NCI-H1092 (cell line): ENCODE measurements at places on chromosomes 1 and 21.

DNA sequence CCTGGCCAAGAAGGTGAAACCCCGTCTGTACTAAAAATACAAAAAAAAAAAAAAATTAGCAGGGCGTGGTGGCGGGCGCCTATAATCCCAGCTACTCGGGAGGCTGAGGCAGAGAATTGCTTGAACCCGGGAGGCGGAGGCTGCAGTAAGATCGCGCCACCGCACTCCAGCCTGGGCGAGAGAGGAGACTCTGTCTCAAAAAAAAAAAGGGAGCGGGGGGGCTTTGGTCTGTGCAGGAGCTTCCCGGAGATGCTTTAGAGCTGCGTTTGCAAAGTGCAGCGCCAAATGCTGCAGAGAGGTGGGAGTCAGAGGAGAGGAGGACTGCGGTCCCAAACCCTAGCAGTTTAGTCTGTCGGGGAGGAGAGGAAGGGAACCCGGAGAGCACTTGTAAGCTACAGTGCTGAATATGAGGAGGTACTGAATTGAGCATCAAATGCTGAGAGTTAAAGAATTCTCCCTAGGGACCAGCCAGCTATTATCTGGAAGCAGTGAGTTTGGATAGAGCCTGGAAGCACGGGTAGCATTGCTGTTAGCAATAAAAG, 569 bp downstream of the FALEC start:
- peak; percentile 24 for DNase-seq

DNA sequence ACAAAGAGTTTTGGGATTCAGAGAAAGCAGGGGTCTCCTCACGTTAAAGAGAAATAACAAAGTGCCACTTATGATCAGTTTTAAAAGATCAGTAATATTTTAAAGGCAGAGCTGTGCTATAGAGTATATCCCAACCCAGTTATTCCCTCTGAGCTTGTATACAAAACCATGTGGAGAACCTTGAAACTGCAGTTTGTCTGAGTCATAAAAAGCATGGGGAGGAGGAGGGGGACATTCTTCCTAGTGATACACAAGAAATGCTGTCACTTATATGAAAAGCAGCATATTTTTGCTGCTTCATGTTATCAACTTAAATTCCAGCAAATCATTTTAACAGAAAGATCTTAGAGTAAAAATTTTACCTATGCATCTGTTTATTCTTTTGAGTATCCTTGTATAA, 244.5 kb downstream of the GPR52 start:
- DNase-seq, result no peak

GRCh38 chr1:227788271-227789083, 27.0 kb upstream of the PRSS38 start:
- DNase-seq, result peak; percentile 54

DNA sequence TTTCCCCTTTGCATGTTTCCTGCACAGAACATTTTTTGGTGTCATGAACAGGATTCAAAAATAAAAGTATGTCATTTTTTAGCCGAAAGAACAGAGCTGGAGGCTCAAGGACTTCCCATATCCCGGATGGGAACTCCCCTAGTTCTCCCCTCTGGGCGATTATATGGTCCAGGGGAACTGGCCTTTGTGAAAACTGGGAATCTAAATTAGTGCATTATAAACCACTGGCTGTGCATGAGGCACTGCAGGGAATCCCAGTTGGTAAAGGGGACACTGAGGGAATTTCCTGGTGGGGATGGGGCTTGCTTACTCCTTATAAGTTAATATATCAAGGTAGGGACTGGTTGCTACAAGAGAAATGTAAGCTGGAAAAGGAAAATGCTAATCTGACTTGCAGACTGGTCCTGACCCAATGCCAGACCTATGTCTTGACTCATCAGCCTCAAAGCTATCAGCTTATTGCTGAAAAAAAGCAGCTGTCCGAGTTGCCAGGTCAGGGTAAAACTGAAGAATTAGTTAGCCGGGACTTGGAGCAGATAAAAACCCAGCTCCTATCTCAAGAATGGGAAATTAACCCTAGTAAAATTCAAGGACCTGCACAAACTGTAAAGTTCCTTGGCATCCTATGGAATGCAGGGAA, 122.6 kb downstream of the FCRL5 start:
- no peak for DNase-seq

DNA sequence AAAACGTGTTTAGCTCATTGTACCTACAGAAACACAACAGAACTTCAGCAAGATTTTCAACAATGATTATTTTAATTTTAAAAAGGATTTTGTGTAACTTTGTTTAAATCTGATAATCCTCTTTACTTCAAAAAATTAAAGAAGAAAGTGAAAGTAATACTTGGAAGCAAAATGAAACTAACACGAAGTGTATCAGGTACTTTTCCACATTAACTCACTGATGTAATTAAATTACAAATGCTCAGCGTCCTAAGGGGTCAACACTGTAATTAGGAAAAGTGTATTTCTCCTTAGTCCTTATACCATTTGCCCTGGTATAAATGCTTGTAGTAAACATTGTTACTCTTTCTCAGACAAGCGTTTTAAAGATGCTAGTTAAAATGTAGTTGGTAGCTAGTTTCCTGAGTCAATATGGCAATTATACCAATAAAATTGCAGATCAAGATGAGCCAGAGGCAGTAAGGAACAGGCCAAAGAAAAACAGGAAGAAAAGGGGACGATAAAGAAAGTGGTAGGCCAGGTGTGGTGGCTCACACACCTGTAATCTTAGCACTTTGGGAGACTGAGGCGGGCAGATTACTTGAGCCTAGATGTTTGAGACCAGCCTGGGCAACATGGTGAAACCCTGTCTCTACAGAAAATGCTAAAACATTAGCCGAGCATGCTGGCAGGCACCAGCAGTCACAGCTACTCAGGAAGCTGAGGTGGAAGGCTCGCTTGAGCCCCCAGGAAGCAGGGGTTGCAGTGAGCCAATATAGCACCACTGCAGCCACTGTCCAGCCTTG, 553.0 kb downstream of the SMYD3 start:
- DNase-seq, result no peak

GRCh38 chr1:78722105-78722504, 72.5 kb downstream of the IFI44 start:
- no peak for DNase-seq

DNA sequence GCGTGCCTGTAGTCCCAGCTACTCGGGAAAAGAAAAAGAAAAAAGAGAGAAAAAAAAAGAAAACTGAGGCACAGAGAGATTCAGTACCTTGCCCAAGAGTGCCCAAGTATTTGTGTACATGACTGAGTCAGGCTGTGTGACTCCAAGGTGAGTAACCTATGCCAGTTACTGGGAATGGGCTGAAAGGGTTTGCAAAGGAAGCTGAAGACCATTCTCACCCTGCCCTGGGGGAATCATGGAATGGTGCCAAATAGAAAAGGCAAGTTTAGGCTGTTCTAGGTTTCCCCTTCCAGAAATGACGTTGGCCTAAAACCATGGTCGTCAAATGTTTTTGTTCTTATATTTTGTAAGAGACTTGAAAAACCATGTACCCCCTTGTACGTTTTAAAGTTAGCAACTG, 37.9 kb upstream of the LRIG2 start:
- no peak for DNase-seq

DNA sequence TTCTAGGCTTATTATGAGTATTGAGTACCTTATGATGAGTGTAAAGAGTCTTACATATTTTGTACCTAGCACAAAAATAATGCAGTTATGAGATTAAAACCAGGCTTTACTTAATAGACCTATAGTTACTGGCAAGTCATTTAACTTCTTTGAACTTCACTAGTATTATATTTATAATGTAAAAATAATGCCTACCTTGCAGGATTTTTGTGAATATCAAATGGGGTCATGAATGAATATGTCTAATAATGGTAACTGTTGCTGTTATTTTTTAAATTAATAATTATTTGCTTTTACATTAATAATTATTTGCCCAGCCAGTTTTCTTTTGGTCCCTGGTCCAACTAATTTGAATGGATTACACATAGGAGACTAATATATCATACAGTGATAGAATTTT, 242.5 kb downstream of the GPR52 start:
- DNase-seq, result no peak

GRCh38 chr1:80656014-80656636, 1144.6 kb upstream of the ADGRL2 start:
- DNase-seq, result no peak

GRCh38 chr1:226978432-226979114, 38.5 kb downstream of the COQ8A start:
- DNase-seq, result no peak

DNA sequence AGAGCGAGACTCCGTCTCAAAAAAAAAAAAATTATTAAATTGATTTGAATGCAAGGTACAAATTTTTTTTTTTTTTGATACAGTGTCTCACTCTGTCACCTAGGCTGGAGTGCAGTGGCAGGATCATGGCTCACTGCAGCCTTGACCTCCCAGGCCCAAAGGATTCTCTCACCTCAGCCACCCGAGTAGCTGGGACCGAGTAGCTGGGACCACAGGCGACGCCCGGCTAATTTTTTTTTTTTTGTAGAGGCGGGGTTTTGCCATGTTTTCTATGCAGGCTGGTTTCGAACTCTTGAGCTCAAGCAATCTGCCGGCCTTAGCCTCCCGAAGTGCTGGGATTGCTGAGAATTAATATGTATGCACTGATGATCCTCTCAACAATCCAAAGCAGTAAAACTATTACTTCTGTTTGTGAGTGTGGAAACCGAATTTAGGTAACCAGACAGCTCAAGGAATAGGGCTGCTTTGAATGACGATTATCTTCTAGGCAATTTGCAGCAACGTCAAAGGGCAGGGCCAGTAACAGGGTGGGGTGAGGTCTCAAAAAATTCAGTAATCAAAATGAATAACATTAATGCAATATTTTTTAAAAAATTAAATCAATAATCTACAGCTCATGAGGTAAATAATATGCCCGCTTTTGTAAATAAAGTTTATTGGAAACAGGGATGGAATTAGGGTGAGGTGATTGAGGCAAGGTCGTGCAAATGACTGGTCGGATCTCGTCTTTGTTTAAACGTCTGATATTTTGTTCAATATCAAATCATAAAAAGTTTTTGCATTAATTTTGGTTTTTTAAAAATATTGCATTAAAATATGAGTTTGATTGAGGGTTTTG, 1.2 kb downstream of the CLSPN start:
- DNase-seq, result no peak

DNA sequence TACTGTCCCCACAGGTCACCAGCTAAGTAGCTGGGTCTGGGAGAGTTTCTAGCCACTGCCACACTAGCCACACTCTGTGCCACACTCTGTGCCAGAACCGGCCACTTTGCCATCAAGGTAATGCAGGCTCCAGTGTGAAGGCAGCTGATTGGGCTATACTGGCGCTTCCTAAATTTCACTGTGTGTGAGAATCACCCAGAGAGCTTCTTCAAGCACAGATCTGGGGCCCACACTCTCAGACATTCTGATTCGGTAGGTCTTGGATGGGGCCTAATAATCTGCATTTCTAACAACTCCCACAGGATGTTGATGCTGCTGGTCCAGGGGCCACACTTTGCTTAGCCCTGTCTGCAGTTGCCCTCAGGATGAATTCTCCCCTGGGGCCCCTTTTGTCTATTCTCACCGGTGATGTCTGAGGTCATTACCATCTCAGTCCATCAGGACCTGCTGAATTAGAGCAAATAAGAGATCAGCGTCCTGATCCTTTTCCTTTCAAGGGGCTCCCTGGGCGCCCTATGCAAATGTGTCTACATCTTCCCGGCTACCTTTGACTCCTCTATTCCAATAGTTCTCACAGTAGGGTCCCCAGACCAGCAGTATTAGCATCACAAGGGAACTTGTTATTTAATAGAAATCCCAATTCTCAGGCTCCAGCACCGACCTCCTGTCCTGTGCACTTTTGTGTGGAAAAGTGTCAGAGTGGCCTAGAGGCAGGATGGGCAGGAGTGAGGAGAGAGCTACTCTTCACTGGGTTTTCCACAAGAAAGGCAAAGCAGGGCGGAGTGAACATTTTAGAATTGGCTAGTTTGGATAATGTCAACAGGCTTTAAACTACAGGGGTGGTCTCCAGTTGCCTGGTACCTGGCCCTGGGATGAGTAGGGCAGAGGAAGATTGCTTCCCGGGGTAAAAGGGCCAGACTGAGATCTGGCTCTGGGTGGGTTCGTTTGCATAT, 24.7 kb upstream of the LRRN2 start:
- no peak for DNase-seq

DNA sequence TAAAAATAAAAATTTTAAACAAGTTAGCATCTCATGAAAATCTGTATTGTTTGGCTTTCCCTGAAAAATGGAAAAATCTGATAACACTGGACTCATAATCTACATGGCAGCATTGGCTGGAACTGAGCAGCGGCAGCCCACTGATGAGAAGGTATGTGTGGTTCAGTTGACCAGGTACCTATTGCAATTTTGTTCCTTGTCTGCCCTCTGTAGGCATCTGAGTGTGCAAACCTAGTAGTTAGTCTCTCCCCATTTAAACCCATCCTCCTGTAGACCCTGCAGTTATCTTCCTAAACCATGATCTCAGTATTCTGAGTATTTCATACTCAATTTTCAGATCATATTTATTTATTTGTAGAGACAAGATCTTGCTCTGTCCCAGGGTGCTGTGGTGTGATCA, 59.4 kb upstream of the SERBP1 start:
- no peak for DNase-seq

DNA sequence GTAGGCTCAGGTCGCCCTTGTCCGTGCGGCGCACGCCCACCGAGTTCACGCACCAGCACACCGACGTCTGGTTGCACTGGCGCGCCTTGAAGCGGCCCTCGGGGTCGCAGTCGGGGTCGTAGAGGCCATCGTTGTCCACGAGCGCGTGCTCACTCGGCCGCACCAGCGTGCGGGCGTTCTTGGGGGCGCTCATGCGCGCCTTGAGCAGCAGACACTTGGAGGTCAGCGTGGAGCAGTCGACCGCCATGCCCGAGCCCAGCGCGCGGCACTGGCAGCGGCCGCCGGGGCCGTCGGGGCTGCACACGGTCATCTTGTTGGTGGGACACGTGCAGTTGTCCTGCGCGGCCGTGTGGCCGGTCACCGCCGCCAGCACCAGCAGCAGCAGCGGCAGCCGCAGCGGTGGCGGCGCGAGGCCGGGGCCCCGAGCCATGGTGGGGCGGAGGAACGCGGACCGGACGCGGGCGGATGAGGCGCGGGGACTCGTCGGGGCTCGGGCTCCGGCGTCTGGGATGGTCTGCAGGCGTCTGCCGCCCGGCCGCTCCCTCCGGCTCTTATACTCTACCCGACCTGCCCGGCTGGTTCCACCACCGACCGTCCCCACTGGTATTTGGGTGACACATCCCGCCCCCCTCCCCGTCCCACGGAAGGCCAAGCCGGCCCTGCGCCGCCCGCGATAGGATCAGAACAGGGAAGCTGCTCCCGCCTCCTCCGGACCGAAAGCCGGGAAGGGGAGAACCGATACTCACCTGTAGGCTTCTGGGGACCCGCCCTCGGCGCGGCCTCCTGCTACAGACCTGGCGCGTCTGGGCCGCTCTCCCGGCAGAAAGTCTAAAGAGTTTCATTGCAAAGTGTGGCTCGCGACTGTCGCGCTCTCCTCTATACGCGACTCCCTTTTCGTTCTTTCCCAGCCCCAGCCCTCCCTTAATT, at the start of gene TACSTD2:
TACSTD2 (minus strand) TSS at position 526 of the 927 bp plus-strand sequence; CDS start at position 430, 96 bp downstream.
- DNase-seq, result no peak
